CD4-positive, alpha-beta T cell treated with Interleukin-6 at 100 ng/mL for 8 hours (primary cell): ENCODE measurements at places on chromosomes 1 and 21.
A peak's percentile ranks its signal among the peaks of the same experiment; 100 is the strongest.

DNA sequence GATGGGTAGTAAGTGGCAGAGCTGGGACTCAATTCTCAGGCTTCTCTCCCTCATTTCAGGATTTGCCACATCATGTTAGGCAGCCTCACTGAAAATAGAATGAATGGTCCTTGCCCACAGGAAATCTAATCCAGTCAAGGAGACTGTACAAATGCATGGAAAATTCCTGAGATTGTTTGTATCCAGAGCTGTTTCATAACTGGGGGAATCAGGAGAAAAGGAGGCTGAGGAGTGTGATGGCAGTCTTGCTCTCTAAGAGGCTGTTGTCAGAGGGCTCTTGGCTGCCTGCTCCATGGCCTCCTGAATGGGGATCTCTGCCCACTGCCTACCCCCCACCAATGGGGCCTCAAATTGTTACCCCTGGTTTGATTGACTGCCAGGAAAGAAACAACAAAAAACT lies 141.9 kb upstream of the TNR start:
- no peak for DNase-seq

DNA sequence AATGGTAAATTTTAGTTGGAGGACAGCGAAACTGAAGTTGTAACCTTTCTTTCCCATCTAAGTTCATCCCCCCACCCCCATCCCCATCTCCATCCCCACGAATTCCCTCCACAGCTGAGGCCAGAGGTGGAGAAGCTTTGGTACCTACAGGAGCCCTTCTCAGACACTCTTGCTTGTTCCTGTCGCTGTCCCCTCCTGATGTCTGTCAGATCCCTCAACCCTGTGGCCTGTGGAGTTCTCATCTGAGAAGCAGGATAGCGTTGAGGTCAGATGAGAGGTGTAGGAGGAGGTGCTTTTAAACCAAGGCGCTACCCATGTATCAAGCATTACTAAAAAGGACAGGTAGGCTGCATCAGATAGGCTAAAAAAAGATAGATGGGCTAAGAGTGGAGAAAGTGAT lies 769 bp downstream of the NTPCR start:
- peak; percentile 18 for DNase-seq

GRCh38 chr1:232996143-232996542 lies 45.7 kb downstream of the NTPCR start:
- DNase-seq, result no peak

DNA sequence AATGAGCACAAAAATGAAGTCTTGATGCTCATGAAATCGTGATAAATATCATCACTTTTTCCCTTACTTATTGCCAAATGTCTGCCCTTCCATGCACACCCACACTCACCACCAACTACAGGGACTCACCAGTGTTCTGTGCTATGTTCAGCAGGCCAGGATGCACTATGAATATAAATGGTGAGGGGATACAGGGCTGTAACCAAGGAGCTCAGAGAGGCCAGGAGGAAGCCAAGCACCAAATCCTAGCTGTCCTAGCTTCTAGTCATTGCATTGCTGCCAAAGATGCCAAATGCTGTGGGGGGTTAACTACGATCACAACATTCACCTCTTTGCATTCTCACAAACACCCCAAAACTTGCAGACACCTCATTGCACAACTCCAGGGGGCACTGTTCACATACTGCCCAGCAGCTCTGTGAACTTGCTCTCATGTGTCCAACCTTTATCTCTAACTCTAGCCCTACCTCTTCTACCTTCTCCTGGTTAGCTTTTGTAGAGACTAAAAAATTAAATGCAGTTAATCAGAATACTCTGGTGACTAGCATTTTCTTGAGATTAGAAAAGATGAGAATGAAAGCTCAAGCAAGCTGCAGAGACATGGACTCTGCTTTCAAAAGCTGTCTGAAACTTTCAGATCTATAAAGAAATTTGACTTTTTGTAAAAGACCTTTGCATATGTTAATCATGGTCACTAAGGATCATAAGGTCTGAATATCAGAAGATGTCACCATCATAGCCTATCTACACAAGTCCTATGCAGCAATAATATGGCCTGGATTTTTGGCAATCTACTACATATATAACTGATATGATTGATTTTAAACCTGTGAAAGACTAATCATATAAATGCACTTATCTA lies 13.9 kb upstream of the KIF14 start:
- no peak for DNase-seq
